Stimulated activated CD4-positive, alpha-beta T cell treated with anti-CD3 and anti-CD28 coated beads, Interleukin-15, amount 100 ng/mL, for 1 hour (primary cell): ENCODE measurements at places on chromosomes 4 and X.

GRCh38 chr4:151687021-151687640 is 73.7 kb downstream of the GATB start:
- DNase-seq = no peak

- DNase-seq = no peak
Measured at GRCh38 chr4:17097362-17097761, 198.9 kb upstream of the LDB2 start.

DNA sequence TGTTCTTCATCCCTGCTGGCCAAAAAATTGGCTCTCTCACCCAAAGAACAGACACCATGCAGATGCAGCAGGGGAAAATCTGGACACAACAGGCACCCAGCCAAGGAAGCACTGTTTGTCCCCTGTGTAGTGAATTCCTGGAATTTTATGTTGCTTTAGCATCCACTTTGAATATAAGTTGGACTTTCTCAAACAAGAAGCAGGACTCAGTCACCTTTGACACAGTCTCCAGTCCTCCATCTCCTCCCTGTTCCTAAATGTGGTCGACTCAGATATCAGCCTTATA is 11.8 kb downstream of the ZNF182 start:
- DNase-seq = no peak

DNA sequence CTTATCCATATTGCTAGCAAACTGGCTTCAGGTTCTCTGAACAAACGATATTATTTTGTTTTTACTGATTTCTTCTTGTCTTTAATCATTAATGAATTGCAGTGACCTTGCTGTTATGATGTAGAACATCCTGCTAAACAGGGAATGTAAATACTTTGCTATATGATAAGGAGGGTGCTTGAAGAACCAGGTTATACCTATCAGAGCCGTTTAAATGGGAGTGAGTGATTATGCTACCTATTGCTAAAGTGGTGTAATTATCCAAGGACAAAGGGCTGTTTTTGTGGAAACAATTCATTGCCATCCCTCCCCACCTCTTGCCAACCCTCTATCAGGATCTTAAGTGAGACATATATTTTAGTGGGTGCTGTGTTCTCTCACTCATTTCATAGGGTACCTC is 788.9 kb downstream of the RPA4 start:
- DNase-seq = no peak

DNA sequence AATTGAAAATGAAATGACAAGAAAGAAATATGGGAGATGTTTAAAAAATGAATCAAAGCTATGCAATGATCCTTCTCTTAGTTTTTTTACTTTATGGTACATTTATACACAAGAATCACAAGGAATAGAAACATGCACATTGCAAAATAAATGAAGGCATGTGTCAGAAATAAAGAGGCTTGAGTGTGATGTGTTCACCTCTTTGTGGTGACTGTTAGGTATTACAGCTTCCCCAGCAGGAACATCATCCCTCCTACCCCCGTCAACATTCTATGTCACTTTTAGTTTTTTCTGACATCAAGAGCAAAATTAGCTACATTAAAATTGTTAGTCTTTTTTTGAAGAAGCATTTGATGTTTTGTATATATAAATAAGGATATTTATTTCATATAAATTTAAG is 214.8 kb downstream of the SLC4A4 start:
- DNase-seq = no peak

- DNase-seq = no peak
Measured at GRCh38 chr4:34771632-34772031, 1472.7 kb downstream of the ARAP2 start.

GRCh38 chr4:77308843-77309242 is 151.8 kb downstream of the CCNG2 start:
- no peak for DNase-seq

DNA sequence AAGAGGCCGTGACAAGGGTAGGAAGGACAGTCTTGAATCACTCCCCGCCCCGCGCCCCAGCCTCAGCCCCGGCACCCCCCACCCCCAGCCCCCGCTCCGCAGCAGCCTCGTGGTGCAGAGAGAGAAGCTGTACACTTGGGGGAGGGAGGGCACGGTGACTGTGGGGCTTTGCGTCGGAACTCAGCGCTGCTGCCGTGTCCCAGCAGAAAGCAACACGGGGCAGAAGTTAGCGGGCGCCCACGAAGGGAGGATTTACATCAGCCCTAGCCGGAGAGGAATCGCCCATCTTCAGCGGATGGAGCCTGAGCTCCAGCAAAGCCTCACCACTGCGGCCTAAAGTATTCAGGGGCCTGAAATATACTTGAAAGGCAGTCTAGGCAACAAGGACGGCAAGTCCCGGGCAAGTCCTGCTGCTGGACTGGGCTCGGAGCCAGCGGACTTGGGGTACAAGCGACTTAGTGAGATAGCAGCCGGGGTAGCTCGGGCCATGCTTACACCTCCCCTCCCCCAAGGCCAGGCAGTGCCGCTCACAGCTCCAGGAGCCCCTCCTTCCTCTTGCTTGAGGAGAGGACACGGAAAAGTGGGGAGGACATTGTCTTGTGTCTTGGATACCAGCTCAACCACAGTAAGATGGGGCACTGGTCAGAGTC is 18.5 kb upstream of the OPN1LW start:
- no peak for DNase-seq

DNA sequence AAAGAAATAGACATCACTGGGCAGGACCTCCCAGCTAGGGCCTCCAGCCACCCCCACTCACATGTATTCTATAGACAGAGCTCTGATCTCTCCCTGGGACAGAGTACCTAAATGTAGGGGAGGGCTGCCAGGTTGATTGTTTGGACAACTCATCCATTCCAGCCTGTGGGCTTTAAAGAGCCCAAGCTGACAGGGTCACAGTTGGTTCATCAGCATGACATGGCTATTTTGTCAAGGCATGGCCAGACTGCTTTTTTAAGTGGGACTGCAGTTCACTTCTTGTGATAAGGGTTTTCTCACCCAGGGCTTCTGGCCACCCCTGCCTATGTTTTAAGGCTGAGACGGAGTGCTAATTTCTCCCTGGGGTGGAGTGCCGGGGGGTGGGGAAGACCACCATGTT is 63.3 kb downstream of the KLHL4 start:
- DNase-seq = no peak

GRCh38 chr4:6701371-6701770 is 7.7 kb downstream of the S100P start:
- no peak for DNase-seq

DNA sequence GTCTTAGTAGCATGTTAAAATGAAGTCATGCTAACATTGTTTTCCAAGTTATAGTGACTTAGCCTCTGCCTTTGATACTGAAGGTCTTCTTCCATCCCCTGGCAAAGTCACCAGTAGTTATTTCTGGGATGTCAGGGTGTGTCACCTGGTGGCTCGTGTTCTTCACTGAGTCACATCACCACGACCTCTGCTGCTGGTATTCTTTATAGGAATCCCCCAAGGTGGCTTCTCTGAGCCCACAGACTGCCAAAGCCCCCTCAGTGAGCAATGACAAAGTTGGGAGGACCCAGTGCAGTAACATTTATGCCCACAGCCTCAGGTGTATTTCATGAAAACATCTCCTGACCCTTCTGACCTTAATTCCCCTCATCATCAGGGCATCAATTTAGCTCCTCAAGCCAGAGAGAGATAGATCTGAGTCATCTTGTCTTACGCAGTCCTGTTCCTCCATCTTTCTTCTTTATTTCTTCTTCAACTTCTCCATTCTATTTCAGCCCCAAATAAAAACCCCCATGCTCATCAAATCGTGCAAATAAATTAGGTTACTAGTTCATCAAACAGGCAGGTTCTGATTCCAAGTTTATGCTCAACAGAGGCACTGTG is 29.3 kb upstream of the GPRIN3 start:
- DNase-seq = no peak

GRCh38 chr4:168037676-168038075 is 54.7 kb upstream of the ANXA10 start:
- no peak for DNase-seq

- DNase-seq = no peak
Measured at GRCh38 chr4:39873823-39874222, 103.9 kb downstream of the PDS5A start.

DNA sequence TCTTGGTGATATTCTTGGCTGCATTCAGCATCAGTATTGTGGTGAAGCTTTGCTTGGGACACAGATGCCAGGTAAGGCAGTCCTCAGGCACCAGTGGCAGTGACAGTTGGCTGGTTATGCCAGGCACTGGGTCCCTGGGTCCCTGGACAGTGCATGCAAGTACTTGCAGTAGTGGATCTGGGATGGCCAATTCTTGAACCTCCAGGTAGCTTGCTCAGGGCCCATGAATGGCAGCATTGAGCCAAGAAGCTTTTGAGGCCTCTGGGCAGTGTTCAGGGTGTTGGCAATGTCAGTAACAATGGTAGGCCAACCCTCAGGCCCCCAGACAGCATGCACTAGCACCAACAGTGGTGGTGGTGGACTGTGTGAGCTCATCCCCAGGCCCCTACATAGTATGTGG is 106.8 kb upstream of the ANXA10 start:
- DNase-seq = no peak

DNA sequence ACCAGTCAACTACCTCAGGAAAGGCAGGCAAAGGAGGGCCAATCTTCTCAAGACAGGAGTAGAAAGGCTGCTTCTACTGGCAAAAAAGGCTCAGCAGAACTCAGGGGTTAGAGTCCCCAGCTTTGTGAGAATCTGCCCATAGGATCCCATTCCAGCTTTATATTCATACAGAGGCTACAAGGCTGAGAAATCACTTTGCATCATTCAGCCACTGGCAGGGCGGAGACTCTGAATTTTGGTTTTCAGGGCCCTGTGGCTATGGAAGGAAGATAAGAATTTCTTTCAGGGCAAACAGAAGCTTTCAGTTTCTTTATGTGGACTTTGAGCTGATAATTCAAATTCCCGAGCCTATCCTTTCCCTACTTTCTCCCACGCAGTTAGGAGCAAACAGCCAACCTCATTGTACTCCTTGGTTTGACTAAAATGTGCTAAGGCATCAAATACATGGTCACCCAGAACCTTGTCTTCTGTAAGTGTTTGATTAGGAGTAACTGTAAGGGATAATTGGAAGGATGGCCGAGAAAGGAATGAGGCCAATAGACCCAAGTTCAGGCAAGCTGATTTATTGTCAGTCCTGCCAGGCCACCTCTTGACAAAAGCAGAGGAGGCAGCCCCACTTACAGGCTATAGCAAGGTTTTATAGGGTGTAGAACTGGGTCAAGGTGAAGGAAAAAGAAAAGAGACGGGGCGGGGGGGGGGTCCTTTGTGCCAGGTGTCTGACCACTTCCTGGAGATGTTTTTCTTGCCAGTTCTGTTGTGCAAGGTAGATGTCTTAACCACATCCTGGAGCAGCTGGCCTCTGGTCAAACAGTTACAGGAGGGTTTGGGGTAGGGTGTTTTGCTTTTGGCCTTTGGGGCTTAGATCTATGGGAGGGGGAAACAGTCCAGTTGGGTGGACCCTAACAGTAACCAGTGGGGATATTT is 165.3 kb upstream of the PPP1R2C start:
- no peak for DNase-seq

- DNase-seq = no peak
Measured at GRCh38 chr4:156983366-156983765, 11.8 kb upstream of the PDGFC start.

DNA sequence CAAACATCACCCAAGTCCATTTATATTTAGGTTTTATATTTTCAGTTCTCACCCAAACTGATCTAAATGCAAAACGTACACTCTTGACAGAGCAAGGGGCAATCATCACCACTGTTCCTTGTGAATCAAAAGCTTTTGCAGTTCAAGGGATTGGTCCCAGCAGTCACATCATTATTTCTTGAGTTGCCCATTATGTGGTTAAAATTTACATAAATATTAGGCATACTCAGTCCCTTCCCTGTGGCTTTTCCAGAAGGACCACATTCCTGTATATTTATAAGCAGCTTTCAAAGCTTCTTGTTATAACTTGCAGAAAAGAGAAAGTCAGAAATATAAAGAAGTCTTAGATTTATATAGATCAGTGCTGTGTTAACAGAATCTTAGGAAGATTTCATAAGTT is 224.4 kb downstream of the CLCN4 start:
- DNase-seq = no peak

DNA sequence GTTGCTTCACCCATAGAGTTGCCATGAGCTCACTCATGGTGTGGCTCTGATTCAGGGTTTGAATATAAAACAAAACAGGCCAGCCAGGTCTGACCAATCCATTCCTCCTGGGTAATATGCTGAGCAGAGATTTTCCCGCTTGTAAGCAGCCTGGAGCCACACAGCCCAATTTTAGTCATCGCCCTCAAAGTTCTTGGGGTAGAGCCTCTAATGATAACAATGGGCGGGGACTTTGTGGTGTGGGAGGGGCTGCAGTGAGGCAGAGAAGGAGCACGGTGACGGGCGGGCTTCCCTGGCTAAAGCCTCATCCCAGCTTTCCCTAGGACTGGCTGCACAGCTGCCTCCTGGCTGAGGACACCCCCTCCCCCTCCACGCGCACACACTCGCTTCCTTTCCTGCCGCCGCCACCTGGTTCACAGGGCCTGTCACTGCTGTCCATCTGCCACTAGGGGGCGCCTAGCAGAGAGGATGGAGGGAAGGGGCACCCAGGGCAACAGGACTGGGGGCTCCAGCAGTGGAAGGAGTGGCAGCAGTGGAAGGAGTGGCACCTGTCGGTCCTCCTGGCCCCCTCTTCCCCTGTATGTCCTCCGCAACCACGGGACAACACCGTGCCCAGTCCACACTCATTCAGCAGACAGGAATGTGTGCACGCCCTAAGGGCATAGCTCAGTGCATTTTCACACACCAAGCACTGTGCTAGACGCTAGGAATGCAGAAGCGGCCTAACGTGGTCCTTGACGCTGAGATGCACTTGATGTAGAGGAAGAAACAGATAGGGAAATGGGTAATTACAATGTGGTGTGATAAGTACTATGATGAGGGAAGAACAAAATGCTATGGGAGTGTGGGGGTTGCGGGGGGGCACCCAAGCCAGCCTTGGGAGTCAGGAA is 26.8 kb downstream of the PRPS1 start:
- DNase-seq = peak; percentile 36

DNA sequence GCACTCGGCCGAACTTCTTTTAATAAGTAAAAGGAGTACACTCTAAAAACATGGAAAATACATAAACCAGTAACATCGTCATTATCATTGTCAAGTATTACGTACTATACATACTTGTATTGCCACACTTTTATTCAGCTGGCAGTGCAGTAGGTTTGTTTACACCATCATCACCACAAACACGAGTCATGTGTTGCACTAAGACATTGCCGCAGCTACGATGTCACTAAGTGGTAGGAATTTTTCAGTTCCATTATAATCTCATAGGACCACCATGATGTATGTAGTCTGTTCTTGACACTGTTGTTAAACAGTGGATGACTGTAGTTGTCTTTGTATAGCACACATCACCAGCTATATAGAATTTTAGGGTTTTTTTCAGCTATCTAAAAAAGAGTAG is 48.0 kb upstream of the TMEM131L start:
- DNase-seq = no peak

GRCh38 chr4:17132226-17132625 is 233.8 kb upstream of the LDB2 start:
- no peak for DNase-seq

- no peak for DNase-seq
Measured at GRCh38 chr4:132860976-132861375, 288.1 kb upstream of the PCDH10 start.
